HCT116 (cell line): ENCODE measurements at places on chromosomes 1 and 21.

- no peak for DNase-seq
- no peak overlapping the region for H3K4me3 ChIP-seq
- H3K36me3 ChIP-seq, result peaks cover 2% of the 10 kb centered on the region
- H3K27me3 ChIP-seq, result no peaks in the 10 kb centered on the region
- H3K4me1 ChIP-seq, result 0 out of 2 replicates have a peak, but pooled peaks cover 2% of the 10 kb centered on the region
- H3K27ac ChIP-seq, result no peak overlapping the region
Measured at GRCh38 chr1:40739455-40740008, 44.1 kb upstream of the KCNQ4 start.

- H3K27me3 ChIP-seq, result no peaks in the 10 kb centered on the region
- no peaks in the 10 kb centered on the region for H3K36me3 ChIP-seq
- H3K27ac ChIP-seq, result no peak overlapping the region
- no peak overlapping the region for H3K4me3 ChIP-seq
- no peaks in the 10 kb centered on the region for H3K4me1 ChIP-seq
Measured at GRCh38 chr1:30323841-30324240, 399.5 kb downstream of the MATN1 start.

DNA sequence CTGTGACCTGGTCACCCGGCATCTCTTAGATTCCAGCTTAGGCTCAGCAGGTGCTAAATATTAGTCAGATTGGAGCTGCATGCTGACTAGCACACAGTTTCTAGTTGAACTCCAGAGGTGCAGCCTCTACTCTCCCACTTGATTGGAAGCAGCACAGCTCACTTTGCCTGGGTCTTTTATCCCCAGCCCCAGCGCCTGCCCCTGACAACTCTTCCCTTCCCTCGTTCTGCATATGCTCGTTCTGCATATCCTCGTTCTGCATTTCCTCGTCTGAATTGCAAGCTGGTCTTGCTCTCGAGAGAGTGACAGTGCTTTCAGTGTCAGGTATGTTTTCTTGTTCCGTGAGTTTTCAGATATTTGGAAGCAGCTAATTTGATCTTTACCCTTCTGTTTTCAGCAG lies 11.7 kb downstream of the COL18A1 start:
- no peak for DNase-seq
- H3K27ac ChIP-seq, result no peak overlapping the region
- no peak overlapping the region for H3K4me3 ChIP-seq
- peaks cover 6% of the 10 kb centered on the region; the same call in 1 of the 2 replicates for H3K4me1 ChIP-seq
- H3K36me3 ChIP-seq, result no peaks in the 10 kb centered on the region
- no peaks in the 10 kb centered on the region for H3K27me3 ChIP-seq

DNA sequence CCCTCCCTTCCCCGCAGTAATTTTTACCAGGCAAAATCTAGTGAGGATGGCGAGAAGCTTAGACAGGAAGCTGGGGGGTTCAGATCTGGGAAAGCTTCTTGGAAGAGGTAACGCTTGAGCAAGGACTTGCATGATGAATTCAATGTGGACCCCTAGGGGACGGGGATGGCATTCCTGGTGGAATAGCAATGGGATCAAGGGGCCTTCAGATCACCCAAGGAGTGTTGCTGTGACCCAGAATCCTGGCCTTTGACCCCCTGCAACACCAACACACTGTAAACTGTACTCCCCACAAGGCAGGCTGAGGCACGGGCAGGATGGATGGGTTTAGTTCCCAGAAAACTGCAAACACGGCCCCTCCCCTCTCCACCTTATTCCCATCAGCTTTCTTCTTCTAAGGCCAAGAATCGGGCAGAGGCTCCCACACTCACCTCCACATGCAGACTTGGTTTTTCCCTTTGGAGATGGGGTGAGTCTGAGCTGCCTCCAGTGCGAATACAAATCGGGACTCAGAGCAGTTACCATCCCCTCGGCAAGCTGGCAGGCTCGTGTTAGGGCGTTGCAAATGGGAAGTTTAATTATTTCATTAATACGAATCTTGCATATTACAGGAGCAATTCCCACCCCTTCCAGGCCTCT lies 20.1 kb downstream of the DISP3 start:
- H3K27me3 ChIP-seq, result no peaks in the 10 kb centered on the region
- no peak for DNase-seq
- no peak overlapping the region for H3K27ac ChIP-seq
- no peak overlapping the region for H3K4me3 ChIP-seq
- H3K36me3 ChIP-seq, result no peaks in the 10 kb centered on the region

DNA sequence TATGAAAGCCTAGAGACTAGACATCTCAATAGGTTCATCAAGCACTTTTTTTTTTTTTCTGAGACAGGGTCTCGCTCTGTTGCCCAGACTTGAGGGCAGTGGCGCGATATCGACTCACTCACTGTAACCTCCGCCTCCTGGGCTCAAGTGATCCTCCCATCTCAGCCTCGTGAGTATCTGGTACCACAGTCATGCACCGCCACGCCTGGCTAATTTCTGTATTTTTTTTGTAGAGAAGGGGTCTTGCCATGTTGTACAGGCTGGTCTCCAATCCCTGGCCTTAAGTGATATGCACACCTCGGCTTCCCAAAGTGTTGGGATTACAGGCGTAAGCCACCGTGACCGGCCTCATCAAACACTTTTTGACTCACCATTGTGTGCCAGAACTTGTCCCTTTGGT lies 613 bp upstream of the GPATCH4 start:
- H3K27ac ChIP-seq, result peak overlapping the region; percentile 75
- H3K27me3 ChIP-seq, result no peaks in the 10 kb centered on the region
- DNase-seq, result no peak
- peaks cover 29% of the 10 kb centered on the region for H3K4me1 ChIP-seq
- H3K36me3 ChIP-seq, result peaks cover 10% of the 10 kb centered on the region
- H3K4me3 ChIP-seq, result peak overlapping the region; percentile 70

DNA sequence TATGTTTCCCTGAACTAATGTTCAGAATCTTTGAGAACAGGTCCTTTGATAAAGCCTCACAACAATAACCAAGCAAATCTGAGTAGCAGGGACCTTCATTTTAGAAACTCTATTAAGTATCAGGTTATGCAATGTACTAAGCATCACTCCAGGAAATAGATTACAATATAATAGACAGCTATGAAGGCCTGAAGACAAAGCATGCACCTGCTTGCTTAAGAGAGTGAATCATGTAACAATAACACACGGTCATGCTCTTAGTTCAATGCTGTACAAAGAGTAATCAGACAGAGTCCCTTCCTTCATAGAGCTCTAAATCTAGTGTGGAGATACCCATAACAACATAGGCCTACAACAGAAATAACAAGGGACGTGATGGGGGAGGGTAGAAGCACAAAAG lies 8.1 kb upstream of the CMPK1 start:
- H3K36me3 ChIP-seq, result no peaks in the 10 kb centered on the region
- no peak overlapping the region for H3K4me3 ChIP-seq
- H3K4me1 ChIP-seq, result peaks cover 11% of the 10 kb centered on the region; the same call in 1 of the 2 replicates
- no peak overlapping the region for H3K27ac ChIP-seq

GRCh38 chr1:187465441-187465840 lies 636.7 kb downstream of the PLA2G4A start:
- H3K27me3 ChIP-seq, result no peaks in the 10 kb centered on the region
- no peaks in the 10 kb centered on the region for H3K4me1 ChIP-seq
- H3K4me3 ChIP-seq, result no peak overlapping the region
- no peaks in the 10 kb centered on the region for H3K36me3 ChIP-seq

DNA sequence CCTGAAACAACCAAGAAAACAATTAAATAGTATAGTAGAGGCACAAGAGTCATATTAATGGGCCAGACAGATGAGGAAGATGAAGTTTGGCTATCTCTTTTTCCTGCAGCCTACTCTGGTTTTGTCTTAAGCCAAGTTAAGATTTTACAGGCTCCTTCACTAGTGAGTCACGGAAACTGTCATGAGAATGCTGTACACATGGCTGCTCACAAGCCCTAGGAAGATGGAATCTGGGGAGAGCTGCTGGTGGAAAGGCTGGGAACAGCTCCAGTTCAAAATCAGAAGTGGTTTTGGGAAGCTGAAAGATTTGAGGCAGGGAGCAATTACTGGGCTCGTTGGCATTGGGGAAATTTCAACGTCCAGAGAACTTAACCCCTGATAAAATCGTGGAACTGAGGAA lies 46.4 kb upstream of the S1PR1 start:
- H3K4me1 ChIP-seq, result no peaks in the 10 kb centered on the region
- no peaks in the 10 kb centered on the region for H3K36me3 ChIP-seq
- H3K27ac ChIP-seq, result no peak overlapping the region
- H3K27me3 ChIP-seq, result no peaks in the 10 kb centered on the region
- no peak overlapping the region for H3K4me3 ChIP-seq

DNA sequence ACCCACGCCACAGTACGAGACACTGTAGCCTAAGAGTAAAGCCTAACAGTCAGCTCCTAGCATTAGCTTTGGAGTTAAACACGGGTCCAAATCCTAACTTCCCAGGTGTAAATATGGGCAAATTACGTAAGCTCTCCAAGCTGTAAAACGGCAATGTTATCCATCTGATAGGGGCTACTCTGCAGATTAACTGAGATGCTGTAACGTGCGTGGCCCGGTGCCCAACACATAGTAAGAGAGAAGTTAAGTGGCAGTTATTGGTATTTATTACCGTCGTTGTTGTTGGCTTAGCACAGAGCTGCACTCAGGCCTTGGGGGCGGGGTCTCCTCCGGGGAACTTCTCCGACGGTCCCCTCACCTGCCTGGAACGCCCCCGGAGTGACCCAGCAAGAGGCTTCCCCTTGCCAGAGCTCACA lies 457 bp downstream of the TRAPPC3 start:
- H3K4me3 ChIP-seq, result peak overlapping the region; percentile 88
- peaks cover 22% of the 10 kb centered on the region for H3K4me1 ChIP-seq
- H3K27me3 ChIP-seq, result no peaks in the 10 kb centered on the region
- no peaks in the 10 kb centered on the region for H3K36me3 ChIP-seq

DNA sequence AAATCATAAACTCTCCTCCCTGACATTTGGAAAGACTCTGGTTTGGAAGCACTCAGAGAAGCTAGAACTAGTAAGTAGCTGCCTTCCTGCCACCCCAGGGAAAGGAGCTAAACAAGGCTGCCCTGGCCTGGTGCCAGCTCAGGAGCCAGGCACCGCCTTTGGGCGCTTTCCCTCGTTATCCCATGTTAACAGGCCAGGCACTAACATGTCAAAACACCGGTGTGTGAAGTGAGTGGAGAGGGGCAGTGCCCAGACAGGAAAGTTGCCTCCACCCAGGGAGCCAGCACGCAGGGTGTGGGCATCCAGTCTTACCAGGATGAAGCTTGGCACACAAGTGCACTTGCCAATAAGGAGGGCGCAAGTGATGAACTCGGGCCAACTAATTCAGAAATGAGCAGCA lies 346.8 kb downstream of the RRAGC start:
- peaks cover 54% of the 10 kb centered on the region for H3K27me3 ChIP-seq
- no peak overlapping the region for H3K27ac ChIP-seq
- no peak overlapping the region for H3K4me3 ChIP-seq

DNA sequence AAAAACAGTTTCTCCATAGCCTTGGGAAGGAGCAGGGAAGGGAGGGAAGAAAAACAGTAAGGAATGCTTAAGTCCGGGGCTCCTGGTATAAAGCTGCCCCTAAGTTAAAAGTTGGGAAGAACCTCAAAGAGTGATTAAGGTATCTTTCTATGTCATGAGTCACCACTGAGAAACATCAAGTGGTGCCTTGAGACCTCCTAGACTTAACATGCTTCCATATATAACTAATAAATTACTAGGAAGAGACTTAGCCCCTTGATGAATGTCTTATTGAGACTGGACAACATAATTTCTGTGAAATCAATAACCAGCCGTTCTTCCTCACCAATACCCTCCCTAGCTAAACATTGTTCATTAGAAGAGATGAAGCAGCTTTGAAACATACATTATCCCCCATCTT lies 121.8 kb upstream of the SLC44A3 start:
- peaks cover 6% of the 10 kb centered on the region; the same call in 1 of the 2 replicates for H3K4me1 ChIP-seq
- peak overlapping the region; percentile 50; the same call in 1 of the 2 replicates for H3K27ac ChIP-seq
- H3K4me3 ChIP-seq, result no peak overlapping the region
- no peaks in the 10 kb centered on the region for H3K36me3 ChIP-seq
- no peaks in the 10 kb centered on the region for H3K27me3 ChIP-seq

- H3K4me3 ChIP-seq, result peak overlapping the region; percentile 5; the same call in 1 of the 2 replicates
- peaks cover 14% of the 10 kb centered on the region for H3K4me1 ChIP-seq
- 0 out of 2 replicates have a peak, but pooled peaks cover 3% of the 10 kb centered on the region for H3K36me3 ChIP-seq
Measured at GRCh38 chr1:21251773-21252471, 38.3 kb downstream of the ECE1 start.
